AG09309 (cell line): ENCODE measurements at places on chromosomes 6 and 20.

DNA sequence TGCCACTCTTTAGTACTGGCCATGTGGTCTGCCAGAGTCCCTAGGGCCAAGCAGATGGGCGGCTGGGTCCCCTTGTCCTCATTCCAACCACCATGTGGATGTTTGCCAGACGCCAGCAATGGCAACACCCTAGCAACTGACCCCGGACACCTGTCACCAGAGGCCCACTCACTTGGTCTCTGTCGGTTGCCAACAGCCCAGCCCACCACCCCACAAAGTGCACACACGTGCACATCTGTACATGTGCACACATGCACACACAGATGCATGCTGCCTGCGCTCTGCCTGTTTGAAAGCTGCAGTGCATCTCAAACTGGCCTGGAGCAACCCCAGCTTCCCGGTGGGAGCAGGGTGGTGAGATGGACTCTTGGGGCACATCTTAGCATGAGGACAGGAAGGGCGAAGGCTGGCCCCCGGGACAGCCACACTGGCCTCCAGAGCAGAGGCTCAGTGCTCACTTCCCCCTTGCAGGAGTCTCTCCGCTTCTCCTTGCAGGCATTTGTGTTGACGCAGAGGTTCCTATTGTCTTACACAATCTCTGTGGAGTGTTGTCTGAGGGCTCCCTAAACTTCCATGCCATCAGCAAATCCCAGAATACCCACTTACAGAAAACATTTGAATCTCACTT lies 54.0 kb downstream of the PSMG4 start:
- DNase-seq = no peak

- no peak for DNase-seq
Measured at GRCh38 chr6:66489269-66489987, 782.4 kb upstream of the EYS start.

DNA sequence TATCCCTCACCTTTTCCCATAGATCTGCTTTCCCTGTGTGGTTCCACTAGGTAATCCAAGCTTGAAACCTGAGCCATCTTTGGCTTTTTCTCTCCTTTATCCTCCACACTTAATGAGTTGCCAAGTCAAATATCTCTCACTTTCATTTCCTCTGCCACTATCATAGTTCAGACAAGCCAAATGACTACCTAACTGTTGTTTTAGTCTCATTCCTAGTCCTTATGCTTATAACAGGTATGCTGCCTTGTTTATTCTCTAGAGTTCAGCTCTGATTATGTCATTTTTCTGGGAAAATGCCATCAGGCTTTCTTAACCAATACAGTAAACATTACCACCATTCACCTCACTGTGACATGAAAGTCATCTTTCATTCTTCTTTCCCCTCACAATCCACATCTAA lies 6.5 kb downstream of the EFHC1 start:
- no peak for DNase-seq

- DNase-seq = no peak
Measured at GRCh38 chr6:145548933-145549648, 186.2 kb downstream of the EPM2A start.

DNA sequence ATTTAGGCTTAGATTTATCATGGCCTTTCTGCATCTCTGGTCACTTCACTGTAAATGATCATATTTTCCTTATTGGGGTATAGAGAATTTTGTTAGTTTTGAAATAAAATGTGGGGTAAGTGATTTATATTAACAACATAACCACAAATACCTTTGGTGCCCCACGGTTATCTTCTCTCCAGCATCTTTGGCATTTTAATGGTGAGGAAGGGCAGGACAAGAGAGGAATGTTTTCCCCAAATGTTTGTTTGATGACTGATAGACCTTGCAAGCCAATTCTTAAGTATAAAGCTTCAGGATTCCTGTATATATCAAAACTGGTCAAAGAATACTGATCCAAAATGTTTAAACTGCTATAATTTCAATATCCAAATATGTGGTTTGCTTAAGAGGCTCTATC lies 171.6 kb upstream of the SMLR1 start:
- peak; percentile 41 for DNase-seq

DNA sequence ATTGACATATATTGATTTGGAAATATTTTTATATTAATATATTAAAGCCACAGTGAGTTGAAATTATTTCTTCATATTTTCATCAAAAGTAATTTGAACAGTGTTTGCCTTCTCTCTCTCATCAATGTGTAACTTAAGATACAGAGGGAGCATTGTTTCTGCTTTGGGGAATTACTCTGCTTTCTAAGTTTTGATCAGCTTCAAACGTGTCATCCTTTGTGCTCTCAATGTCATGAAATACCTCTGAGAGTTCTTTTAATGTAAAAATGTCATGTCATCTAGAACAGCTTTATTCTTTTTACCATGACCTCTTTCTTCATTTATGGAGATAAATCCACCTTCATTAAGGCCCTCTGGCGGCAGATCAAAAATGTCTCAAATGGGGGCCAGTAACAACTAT lies 259.4 kb upstream of the STXBP5 start:
- DNase-seq = no peak

- no peak for DNase-seq
Measured at GRCh38 chr6:27205375-27206278, 41.9 kb upstream of the PRSS16 start.

- no peak for DNase-seq
Measured at GRCh38 chr20:36115925-36116324, 38.6 kb upstream of the EPB41L1 start.

DNA sequence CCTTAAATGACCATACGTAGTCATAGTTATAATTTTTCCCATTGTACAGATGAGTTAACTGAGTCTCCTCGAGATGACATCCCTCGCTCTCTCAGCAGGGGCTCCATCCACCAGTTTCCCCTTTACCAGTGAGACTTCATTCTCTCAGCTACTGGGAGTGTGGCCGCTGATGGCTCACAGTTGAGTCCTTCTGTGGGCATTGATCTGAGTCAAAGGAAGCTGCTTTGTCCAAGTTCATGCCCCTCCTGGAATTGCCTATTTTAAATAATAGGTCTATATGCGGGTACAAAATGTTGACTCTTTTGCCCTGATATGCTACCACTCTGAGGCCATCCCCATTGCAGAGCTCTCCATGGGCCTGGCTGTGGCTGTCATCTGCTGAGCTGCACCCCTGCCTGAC lies 14.8 kb upstream of the CST1 start:
- no peak for DNase-seq
